ENCODE measurements at places on chromosomes 3 and 15. TPM values are rescaled to one million over a fixed set of nuclear protein-coding genes. Genes with fewer than 3 reads are reported as not detected.

- H3K27me3 ChIP-seq: no peaks in the 10 kb centered on the region
- no peaks in the 10 kb centered on the region for H3K36me3 ChIP-seq
- DNase-seq: peak; percentile 55
- H3K4me1 ChIP-seq: no peaks in the 10 kb centered on the region
- H3K4me3 ChIP-seq: no peak overlapping the region
- no peak overlapping the region for H3K27ac ChIP-seq
Measured at GRCh38 chr3:195774917-195775316, 36.8 kb downstream of the MUC4 start.

DNA sequence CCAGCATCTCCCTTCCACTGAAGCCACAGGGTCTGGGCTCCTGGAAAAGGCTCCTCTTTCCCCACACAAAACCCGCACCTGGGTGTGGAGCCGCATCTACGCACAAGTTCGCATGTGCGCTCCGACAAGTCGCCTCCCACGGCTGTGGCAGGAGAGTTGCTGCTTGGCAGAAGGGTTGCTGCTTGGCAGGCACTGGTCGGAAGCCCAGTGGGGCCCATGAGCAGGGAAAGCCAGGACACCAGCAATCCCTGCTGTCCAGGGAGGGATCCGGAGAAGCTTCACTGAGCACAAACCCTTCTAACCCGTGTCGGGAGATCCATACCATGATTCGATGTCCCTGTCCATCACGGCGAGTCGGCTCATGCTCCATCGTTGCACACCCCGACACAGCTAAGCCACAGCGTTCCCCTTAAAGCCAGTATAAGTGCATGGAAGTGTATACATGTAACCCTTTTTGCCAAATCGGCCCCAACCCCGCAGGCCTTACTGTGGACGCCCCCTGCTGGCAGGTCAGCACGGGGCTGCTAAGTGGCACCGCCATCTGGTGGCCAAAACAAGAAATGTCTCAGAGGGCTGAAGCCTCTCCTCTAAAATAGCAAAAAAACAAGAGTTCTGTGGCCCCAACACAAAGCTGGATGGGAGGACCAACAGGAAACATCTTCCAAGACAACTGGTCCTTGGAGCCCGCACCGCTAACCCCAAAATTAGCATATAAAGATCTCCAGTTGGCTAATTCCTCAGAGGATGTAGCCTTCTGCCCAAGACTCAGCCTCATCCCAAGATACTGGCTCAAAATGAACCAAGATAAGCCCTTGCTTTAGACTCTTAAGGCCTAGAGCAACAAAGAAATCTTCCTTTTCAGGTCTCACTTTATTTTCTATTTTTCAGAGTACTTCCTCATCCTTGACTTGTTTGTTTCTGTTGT, 8.3 kb downstream of the ANKRD63 start:
- peak overlapping the region; percentile 30 for H3K4me3 ChIP-seq
- H3K4me1 ChIP-seq: peaks cover under 1% of the 10 kb centered on the region
- DNase-seq: peak; percentile 88
- no peaks in the 10 kb centered on the region for H3K27me3 ChIP-seq
- H3K27ac ChIP-seq: no peak overlapping the region
- H3K36me3 ChIP-seq: no peaks in the 10 kb centered on the region

Gene GOLGA8R
- polyA plus RNA-seq: 0.86 TPM

- H3K27me3 ChIP-seq: no peaks in the 10 kb centered on the region
- DNase-seq: no peak
- H3K4me1 ChIP-seq: no peaks in the 10 kb centered on the region
- H3K36me3 ChIP-seq: peaks cover 24% of the 10 kb centered on the region
Measured at GRCh38 chr3:126464997-126465396, 10.7 kb downstream of the ZXDC start.

DNA sequence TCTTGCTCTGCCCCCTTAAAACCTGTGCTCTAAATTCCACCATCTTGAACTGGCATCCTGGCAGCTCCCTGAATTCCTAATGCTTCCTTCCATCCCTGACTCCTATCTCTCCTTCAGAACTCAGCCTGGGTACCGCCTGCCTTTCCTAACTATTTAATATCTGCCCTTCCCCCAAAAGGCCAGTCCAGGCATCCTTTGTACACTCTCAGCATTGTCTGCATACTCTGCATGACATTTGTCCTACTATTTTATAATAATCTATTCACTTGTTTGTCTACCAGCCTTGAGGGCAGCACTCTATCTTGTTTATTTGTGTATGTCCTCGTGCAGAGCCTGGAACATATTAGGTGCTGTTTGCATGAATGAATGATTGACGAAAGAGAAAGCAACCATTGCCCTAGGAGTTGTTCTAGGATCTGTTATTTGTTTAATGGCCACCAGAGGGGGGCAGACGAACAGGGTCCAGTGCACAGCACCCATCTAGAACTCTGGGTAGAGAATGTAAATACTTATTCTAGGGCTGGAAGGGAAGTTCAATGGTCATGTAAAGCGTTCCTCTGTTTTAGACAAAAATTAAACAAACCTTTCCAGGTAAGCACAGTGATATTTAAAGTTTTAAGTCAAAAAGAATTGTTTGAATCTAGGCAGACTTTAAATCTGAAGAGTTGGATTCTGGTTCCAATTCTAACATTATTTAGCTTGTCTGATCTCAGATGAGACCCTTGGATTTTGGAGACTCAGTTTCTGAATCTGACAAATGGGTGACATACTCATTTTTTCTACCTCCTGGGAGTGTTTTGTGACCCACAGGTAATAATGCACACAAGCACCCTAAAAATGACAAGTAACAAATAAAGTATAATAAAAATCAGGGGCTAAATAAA, 125.8 kb upstream of the GALNT15 start:
- no peak overlapping the region for H3K27ac ChIP-seq
- peak; percentile 83 for DNase-seq
- no peaks in the 10 kb centered on the region for H3K36me3 ChIP-seq

Gene AMIGO3
- 1.2 TPM for polyA plus RNA-seq

Gene CPNE4
- not detected for polyA plus RNA-seq

GRCh38 chr15:85761635-85762034, 33.1 kb downstream of the KLHL25 start:
- no peaks in the 10 kb centered on the region for H3K27me3 ChIP-seq
- no peak overlapping the region for H3K4me3 ChIP-seq
- H3K36me3 ChIP-seq: no peaks in the 10 kb centered on the region
- DNase-seq: no peak

Data from SK-N-SH (cell line).